ENCODE measurements at places on chromosomes 7 and 10. TPM values are rescaled to one million over a fixed set of nuclear protein-coding genes. Genes with fewer than 3 reads are reported as not detected.

GRCh38 chr10:61342858-61343572 is 110.2 kb downstream of the TMEM26 start:
- DNase-seq = no peak
- peaks cover 12% of the 10 kb centered on the region for H3K4me1 ChIP-seq
- no peaks in the 10 kb centered on the region for H3K27me3 ChIP-seq

The SPDYE18 gene
- not detected for total RNA-seq

DNA sequence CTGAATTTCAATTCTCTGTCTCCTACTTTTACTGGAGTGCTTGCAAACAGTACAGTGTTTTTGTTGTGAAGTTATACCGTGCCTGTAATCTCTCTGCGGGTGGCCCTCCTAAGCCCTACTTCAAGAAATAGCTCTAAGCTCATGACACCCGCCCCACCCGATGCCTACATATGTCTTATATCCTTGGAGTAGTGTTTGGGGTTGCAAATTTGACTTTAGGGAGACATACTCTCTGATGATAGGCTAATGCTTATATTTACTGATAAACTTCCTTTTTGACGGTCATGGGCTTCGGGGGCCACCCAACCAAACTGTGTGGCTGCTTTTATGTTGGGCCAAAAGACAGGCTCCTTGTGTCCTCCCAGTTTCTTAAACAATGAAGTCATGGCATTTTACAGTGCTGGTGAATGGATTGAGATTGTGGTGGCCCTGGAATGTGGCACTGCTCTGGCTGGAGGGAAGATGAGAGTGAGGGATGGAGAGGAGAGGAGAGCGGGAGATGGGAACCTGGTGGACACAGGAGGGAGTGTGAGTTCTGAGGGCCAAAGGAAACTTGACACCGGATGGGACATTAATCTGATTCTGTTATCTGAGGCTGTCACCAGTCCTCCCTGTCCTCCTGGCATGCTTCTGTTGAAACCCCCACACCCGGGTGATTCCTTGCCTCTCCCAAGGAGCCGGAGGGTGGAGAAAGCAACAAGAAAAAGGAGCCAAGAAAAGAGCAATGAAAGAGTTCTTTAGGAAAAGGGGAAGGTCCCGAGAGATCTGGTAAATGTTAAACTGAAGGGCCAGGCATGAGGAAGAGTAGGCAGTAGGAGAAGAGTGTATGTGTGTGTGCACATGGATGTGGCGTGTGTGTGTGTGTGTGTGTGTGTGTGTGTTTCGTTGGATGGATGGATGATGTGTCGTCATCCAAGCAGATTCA is 113.3 kb downstream of the TCF7L2 start:
- no peak overlapping the region for H3K4me3 ChIP-seq
- no peaks in the 10 kb centered on the region for H3K4me1 ChIP-seq
- no peak for DNase-seq
- H3K27me3 ChIP-seq = no peaks in the 10 kb centered on the region
- H3K36me3 ChIP-seq = no peaks in the 10 kb centered on the region

The ZNF722 gene
- not detected for total RNA-seq

The SPACDR gene
- total RNA-seq = 3.9 TPM

The GRID2IP gene
- 0.19 TPM for total RNA-seq

Data from activated CD4-positive, alpha-beta memory T cell treated with anti-CD3 and anti-CD28 coated beads for 36 hours (primary cell).